ENCODE measurements at places on chromosomes 1 and 21. TPM values are rescaled to one million over a fixed set of nuclear protein-coding genes. Genes with fewer than 3 reads are reported as not detected.

TOR1AIP2 gene
- polyA plus RNA-seq = 41.3 TPM

RSPO1 gene
- polyA plus RNA-seq = 8.3 TPM

DNA sequence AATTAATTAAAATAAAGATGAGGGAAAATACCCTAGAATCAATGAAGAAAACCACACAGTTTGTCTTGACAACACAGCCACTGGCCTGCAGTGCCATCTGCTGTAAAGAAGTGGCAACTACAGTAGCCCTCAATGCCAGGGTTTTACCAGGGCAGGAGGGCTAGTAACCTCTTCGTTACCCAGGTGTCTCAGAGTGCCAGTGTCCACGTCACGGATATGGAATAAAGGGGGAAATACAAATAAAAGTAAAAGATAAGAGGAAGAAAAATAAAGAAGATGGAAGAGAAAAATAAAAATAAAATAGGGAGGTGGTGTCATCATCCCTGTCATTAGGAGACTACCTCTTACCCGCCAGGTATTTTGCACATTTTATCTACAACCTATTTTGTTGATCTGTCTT is 14.2 kb upstream of the SLC44A3 start:
- DNase-seq = no peak

DNA sequence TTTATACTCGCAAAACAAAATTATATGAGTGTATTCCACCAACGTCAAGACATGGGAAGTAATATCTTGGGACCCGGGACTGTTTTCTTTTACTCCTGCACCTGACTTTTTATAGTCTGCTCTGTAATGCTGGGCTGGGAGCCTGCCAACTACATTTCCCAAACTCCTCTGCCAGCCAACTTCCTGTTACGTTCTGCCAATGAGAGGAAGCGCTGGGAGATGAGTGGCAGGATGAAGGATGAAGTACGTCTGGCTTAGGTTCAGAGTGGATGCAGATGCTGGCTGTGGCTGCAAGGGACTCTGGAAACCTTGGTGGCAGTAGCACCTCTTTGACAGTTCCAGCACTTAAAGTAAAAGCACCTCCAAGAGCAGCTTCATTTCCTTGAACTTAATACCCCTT is 59.6 kb downstream of the USP24 start:
- no peak for DNase-seq

DNA sequence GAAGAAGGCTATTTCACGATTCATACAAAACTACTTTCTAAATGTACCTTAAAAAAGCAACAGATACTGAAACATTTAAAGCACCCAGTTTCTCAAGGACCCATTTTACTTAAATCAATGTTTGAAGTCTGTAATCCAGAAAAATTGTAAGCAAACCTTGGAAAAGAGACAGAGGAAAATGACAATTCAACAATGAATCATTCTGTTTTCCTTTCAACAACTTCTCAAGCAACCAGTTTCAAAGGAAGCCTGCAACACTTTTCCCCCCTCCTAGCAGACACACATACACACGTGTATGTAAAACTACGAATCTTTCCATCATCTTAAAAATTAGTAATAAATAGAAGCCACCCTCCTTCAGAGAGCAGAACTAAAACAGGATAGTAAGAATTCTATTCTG is 1.2 kb downstream of the RERE start:
- no peak for DNase-seq

FBXO42 gene
- polyA plus RNA-seq = 21.5 TPM

DNA sequence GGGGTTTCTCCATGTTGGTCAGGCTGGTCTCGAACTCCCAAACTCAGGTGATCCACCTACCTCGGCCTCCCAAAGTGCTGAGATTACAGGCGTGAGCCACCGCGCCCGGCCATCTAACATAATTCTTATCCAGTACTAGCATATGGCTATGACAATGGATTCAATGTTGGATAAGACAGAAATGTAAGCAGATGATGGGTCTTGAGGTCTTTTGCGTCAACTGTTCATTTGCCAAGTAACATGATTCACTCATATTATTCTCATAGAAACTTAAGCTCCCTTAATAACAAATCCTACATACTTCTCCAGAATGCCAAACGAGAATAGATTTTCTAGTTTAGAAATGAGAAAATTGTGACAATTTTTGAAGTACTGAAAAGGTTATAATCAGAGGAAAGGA is 170.3 kb downstream of the RGS7 start:
- DNase-seq = no peak

DNA sequence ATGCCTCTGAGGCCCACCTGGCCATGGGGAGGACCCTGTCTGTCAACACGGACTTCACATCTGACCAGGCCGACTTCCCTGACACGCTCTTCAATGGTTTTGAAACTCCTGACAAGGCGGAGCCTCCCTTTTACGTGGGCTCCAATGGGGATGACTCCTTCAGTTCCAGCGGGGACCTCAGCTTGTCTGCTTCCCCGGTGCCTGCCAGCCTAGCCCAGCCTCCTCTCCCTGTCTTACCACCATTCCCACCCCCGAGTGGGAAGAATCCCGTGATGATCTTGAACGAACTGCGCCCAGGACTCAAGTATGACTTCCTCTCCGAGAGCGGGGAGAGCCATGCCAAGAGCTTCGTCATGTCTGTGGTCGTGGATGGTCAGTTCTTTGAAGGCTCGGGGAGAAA is 101.8 kb downstream of the ADARB1 start:
- DNase-seq = no peak

GRCh38 chr1:22078133-22078532 is 25.6 kb downstream of the CDC42 start:
- no peak for DNase-seq

AADACL3 gene
- polyA plus RNA-seq = not detected

- DNase-seq = no peak
Measured at GRCh38 chr1:155003766-155004351, 1.3 kb downstream of the ZBTB7B start.

DNA sequence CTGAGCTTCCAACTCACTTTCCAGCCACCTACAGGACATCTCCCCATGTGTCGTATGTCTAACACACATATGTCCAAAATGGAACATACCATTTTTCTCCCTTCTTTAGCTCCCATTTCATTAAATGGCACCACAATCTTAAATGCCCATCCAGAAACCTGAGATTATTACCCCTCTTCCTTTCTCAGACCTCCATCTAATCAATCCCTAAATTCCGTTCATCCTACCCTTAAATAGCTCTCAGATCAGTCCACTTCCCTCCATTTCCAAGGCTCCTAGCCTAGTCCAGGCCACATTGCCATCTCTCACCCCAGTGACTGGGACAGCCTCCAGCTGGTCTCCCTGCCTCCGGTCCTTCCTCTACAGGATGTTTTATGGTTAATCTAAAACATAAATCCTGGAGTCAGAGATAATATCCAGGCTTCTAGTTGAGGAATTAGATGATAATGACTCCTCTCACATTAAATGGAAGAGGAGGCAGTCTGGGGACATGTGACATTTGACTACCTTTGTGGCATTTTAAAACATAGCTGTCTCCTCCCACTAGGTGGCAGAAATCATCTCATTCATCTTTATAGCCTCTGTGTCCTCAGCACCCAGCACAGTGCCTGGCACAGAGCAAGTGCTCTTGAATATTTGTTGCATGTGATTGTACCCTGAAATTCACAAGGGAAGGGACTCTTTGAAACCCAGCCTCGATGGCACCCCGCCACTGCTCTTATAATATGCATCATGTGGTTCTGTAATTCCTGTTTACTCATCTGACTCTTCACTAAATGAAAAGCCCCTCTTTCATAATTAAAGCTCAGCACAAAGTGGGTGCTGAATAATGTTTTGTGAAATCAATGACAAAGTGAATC is 102.3 kb downstream of the TMEM53 start:
- DNase-seq = no peak

DNA sequence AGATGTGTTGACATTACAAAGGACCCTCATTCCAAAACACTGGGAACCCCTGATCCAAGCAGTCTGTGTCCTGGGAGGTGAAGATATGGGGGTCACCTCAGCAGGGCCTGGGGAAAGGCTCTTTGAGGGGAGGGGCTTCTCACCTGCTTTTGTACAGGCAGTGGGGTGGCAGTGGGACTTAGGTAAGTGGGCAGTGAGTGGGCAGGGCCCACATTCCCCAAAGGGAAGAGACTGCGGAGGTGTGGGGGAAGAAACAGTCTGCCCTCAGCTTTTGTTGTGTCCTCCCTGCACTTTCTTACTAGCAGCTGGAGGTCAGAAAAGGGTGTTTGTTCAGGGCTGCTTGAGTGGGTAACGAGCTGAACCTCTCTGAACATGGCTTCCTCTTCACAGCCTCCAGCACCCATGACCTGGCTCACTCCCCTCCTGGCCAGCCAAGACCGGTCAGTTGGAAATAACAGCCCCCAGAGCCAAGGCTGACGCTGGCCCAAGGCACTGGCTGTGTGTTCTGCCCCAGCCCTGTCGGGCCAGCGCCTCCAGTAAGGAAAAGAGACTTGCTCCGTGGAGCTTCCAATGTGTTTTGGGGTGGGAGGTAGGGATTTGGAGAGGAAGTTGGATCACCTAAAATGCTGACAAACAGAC is 173.5 kb downstream of the PSMG1 start:
- no peak for DNase-seq

OR2L3 gene
- not detected for polyA plus RNA-seq

LEFTY1 gene
- polyA plus RNA-seq = 4.8 TPM

- DNase-seq = no peak
Measured at GRCh38 chr1:203035111-203036000, 9.1 kb downstream of the PPFIA4 start.

Data from renal cortex interstitium (tissue), 15 donors.